ENCODE measurements at places on chromosomes 1 and 21. TPM values are rescaled to one million over a fixed set of nuclear protein-coding genes. Genes with fewer than 3 reads are reported as not detected.

DNA sequence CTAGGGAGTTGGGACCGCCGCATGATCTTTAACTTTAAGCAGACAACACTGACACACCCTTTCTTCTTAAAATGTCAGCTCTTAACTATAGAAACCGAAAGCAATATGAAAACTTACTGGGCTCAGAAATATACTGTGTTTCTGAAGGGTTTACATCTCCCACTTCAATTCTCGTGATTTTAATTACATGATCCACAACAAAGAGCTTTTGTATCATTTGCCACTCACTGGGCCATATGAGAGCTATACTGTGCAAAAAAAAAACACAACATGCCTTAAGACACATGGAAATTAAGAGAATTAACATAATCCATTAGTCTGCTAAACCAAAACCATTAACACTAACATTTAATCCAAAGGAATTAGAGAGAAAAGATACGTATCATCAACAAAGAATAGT is 35.0 kb upstream of the RAP1GAP start:
- H3K4me3 ChIP-seq = no peak overlapping the region
- peaks cover 52% of the 10 kb centered on the region for H3K36me3 ChIP-seq
- no peaks in the 10 kb centered on the region for H3K27me3 ChIP-seq
- peak overlapping the region; percentile 10 for H3K27ac ChIP-seq
- no peak for DNase-seq
- peaks cover 29% of the 10 kb centered on the region for H3K4me1 ChIP-seq

DNA sequence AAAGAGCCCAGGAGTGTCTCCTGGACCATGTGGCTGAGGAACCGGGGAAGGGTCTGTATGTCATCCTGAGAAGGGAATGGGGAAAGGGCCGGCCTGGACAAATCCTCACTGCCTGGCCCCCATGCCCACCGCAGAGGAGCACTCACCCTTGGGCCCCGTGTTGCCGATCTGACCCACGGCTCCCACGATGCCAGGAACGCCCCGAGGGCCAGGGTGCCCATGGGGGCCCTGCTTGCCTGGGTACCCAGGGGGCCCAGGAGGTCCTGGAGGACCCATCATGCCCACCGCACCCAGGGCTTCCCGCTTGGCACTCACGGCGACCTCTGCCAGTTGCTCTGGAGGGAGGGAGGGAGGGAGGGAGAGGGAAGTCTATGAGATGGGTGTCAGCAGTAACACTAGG is 14.6 kb downstream of the COL9A2 start:
- H3K36me3 ChIP-seq = no peaks in the 10 kb centered on the region
- no peaks in the 10 kb centered on the region for H3K27me3 ChIP-seq
- H3K27ac ChIP-seq = no peak overlapping the region
- no peak for DNase-seq

DNA sequence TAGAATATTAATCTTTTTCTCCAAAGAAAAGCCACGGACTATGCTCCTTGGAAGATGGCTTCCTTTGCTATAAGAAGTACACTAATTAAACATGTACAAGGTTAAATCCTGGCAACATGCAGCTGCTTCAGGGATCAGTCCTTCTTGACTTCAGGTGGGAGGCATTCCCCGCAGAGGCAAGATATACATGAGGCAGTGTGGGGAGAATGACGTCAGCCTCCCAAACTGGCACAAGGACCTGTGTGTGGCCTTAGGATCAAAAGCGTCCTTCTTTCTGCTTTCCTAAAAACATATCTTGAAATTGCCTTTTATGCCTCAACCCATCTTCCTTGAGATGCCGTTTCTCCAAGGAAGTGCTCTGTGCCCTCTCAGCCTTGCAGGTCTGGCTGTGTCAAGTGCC is 90.3 kb downstream of the WLS start:
- no peak for DNase-seq
- no peak overlapping the region for H3K4me3 ChIP-seq
- no peak overlapping the region for H3K27ac ChIP-seq
- H3K36me3 ChIP-seq = no peaks in the 10 kb centered on the region
- no peaks in the 10 kb centered on the region for H3K27me3 ChIP-seq

DNA sequence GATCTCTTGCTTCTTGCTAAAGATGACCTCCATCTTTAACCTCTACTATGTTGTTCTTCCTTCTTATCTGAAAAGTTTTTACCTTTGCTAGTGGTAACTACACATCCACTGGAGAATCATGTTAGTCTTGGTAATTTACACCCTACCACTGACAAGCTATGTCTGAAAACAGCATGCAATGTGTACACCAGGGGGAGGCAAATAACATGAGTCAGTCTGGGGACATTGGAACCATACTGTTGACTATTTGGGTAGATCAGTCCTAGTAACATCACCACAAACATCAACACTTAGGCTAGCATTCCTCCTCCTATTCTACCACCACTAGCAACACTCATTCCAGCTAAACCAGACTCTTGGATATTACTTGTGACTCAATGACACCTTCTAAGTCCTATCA is 549.0 kb downstream of the KCNT2 start:
- H3K27me3 ChIP-seq = no peaks in the 10 kb centered on the region
- DNase-seq = no peak

DNA sequence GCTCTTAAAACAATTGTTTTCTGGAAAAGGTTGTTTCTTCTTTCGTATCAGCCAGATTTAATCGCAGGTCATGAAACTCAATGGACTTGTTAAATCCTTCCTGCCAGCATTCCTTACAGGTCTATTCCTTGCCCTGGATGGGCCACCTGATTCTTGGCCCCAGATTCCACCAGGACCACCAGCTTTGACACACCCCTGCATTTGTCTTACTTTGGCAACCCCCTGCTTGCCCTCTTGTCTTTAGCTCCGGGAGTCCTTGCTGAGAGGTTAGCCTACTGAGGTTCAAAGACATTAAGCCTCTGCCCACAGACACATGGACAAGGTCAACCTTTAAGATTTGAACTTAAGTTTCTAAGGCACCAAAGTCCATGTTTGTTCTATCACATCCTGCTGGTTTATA is 27.1 kb upstream of the DAB1 start:
- DNase-seq = no peak
- H3K27ac ChIP-seq = no peak overlapping the region
- H3K27me3 ChIP-seq = no peaks in the 10 kb centered on the region
- H3K36me3 ChIP-seq = no peaks in the 10 kb centered on the region

DNA sequence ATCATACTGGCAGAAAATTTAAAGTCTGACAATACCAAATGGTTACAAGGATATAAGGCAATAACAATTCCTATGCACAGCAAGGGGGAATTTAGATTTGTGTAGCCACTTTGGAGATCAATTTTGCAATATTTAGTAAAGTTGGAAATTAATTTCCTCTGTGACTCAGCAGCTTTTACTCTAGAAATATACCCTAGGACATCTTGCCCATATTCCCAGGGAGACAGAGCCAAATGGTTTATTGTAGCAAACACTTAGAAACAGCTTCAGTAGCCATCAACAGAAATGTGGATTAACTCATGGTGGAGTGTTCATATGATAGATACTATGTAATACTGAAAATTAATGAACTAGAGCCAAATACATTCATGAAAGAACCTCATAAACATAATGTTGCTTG is 104.6 kb downstream of the BACH1 start:
- no peak for DNase-seq
- peaks cover 25% of the 10 kb centered on the region for H3K36me3 ChIP-seq
- H3K4me3 ChIP-seq = no peak overlapping the region

Gene CLIC6
- total RNA-seq = not detected

Gene NUF2
- 54.2 TPM for total RNA-seq

Gene APP
- 31.0 TPM for total RNA-seq

Gene ZBTB37
- total RNA-seq = 10.2 TPM

Gene TNFRSF14
- total RNA-seq = 192 TPM

Gene CFHR3
- total RNA-seq = not detected

Measured in activated CD4-positive, alpha-beta T cell treated with anti-CD3 and anti-CD28 coated beads, Interleukin-2, amount 10 ng/mL, durations not matched to agents 7 days and 5 days (primary cell).